ENCODE measurements at places on chromosomes 1 and 21.

- no peak for DNase-seq
Measured at GRCh38 chr1:153355445-153356071, 2.1 kb upstream of the S100A9 start.

- DNase-seq, result no peak
Measured at GRCh38 chr1:186297439-186298045, 77.5 kb downstream of the TPR start.

DNA sequence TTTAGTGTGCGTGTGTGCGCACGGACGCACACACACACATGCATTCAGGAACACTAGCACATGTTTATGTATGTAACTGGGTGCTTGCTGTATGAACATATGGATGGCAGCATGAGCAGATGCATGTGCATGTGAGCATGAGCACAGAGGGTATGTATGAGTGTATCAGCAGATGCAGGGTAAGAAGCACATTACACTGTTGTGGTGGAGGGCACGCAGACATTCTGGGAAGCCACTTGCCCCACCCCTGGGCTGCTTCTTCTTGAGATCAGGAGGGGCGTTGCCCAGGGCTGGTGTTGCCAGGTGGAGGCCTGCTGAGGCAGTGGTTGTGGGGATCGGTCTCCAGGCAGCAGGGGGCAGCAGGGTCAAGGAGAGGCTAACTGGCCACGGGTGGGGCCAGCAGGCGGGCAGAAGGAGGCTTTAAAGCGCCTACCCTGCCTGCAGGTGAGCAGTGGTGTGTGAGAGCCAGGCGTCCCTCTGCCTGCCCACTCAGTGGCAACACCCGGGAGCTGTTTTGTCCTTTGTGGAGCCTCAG is 3.9 kb upstream of the P3R3URF start:
- DNase-seq, result no peak

DNA sequence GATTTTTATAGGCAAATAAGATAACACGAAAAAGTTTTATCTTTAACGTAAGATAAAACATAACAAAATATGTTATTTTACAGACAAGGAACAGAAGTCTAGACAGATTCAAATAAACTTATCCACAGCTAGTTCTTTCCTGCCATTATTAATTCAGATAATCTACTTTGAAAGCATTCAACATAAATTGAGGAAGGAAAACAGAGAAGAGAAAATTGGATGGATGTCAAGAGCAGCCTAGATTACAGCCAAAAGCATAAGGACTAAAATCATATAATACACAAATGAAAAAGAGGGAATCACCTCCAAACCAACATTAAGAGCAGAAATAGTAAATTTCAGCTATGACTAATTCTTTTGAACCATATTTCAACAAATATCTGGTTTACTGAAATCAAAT is 15.5 kb downstream of the TRIM33 start:
- DNase-seq, result no peak

DNA sequence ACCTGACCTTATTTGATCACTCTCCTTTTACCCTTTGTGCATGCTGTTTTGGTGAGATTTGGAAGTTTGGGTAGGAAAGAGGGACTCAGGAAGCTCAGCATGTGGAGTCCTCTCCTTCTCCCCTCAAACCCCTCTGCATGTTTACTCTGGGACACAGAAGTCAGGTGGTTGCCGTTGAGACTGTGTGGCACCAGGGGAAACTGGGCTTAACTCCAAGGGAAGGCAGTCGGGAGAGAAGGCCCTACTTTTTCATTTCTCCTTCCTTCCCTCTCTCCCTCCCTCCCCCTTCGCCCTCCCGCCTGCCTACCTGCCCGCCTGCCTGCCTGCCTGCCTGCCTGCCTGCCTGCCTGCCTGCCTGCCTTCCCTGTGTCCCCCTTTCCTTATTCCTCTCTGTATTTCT is 34.8 kb upstream of the TTC22 start:
- DNase-seq, result no peak

GRCh38 chr1:208178091-208178529 is 66.1 kb downstream of the PLXNA2 start:
- DNase-seq, result no peak

GRCh38 chr21:29829564-29830275 is 110.1 kb downstream of the GRIK1 start:
- no peak for DNase-seq

DNA sequence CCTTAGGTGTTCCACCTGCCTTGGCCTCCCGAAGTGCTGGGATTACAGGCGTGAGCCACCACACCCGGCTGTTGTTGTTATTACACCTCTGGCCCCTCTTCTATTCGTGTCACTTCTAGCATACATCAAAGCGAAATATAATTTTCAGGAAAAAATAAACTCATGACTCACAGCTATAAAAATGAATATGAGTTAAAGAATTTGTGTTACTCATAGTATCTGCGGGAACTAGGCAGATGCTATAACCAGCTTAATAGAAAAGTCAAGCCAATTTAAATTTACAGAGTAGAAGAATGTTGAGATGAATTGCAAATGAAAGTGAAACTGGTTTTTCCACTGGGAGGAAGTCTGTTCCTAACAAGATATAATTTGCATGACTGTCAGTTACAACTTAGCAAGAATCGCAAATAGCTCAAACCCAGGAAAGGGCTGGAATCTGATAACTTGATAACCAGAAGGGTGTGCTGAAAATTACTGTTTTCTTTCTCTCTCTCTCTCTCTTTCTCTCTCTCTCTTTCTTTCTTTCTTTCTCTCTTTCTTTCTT is 11.2 kb downstream of the OR2W3 start:
- DNase-seq, result no peak

DNA sequence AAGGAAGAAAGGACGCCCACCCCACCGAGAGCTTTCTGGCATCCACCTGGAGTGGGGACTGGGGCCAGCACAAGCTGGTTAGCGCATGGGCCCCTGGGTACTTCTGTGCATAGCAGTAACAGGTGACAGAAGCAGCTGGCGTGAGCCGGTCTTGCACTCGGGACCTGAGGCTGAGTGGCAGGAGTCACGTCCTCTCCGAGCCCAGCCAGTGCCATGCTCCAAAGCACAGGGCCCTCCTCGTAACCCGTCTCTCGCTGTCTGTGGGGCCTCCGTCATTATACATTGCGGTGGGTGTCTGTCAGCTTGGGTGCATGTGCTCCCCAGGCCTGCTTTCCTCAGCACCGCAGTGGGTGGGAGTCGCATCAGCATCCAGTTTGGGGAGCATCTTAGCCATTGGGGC is 87.6 kb upstream of the VAMP3 start:
- DNase-seq, result no peak

- DNase-seq, result no peak
Measured at GRCh38 chr21:44337941-44338895, 972 bp downstream of the CFAP410 start.

- no peak for DNase-seq
Measured at GRCh38 chr1:30192969-30193630, 530.3 kb downstream of the MATN1 start.

- no peak for DNase-seq
Measured at GRCh38 chr1:56978819-56979218, 13.0 kb upstream of the C8B start.

DNA sequence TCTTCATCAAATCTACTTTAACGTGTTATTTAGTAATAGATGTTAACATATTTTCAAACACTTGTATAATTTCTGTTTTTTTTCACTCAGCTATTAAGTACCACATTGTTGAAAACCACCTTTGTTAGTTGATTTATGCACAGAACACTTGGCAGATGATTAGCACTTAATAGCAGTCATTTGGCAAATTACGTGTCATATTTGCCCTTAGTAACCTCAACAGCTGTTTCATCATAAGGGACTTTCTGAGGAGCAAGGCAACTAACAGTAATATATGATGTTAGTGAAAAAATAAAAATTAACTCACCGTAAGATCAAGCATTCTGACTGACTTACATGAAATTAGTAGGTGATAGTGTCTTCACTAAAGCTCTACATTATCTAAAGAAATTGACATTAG is 186.4 kb downstream of the HMCN1 start:
- no peak for DNase-seq

DNA sequence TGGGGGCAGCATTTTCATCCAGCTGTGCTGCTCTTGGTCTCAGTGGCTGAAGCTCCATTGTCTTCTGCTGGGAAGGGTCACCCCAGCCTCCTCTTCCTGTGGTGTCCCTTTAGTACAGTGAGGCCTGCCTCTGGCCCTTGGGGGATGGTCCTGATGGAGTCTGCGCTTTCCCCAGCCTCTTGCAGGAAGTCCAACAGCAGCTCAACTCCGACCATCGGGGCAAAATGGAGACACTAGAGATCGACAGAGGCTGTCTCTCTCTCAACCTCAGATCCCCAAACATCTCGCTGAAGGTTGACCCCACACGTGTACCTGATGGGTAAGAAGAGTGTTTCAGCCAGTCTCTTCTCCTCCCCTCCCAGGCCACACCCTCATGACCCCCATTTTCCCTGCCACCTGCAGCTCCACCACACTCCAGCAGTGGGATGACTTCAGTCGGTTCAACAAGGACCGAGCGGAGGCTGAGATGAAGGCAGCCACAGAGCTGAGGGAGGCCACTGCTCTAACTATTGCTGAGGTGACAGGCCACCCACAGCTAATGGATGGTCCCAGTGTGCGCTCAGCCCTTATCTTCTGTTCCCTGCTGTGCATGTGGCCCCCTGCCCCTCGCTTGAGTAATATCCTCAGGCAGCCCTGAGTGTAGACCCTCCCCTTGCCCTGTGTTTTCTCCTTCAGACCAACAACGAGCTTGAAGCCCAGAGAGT is 2.0 kb upstream of the ADPRS start:
- no peak for DNase-seq

- no peak for DNase-seq
Measured at GRCh38 chr1:31503570-31503969, 72.7 kb upstream of the TINAGL1 start.

DNA sequence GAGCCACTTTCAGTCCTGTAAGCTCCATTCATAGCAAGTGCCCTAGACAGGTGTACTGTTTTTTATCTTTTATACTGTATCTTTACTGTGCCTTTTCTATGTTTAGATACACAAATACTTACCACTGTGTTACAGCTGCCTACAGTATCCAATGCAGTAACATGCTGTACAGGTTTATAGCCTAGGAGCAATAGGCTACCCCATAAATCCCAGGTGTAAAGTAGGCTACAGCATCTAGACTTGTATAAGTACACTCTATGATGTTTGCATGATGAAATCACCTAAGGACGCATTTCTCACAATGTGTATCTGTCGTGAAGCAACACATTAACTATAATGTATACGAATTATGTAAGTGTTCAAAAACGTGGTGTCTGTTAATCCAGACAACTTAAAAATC is 10.7 kb downstream of the HLCS start:
- DNase-seq, result no peak

- no peak for DNase-seq
Measured at GRCh38 chr1:238582816-238583215, 692.1 kb upstream of the ZP4 start.

GRCh38 chr1:81165963-81166362 is 634.8 kb upstream of the ADGRL2 start:
- DNase-seq, result no peak

DNA sequence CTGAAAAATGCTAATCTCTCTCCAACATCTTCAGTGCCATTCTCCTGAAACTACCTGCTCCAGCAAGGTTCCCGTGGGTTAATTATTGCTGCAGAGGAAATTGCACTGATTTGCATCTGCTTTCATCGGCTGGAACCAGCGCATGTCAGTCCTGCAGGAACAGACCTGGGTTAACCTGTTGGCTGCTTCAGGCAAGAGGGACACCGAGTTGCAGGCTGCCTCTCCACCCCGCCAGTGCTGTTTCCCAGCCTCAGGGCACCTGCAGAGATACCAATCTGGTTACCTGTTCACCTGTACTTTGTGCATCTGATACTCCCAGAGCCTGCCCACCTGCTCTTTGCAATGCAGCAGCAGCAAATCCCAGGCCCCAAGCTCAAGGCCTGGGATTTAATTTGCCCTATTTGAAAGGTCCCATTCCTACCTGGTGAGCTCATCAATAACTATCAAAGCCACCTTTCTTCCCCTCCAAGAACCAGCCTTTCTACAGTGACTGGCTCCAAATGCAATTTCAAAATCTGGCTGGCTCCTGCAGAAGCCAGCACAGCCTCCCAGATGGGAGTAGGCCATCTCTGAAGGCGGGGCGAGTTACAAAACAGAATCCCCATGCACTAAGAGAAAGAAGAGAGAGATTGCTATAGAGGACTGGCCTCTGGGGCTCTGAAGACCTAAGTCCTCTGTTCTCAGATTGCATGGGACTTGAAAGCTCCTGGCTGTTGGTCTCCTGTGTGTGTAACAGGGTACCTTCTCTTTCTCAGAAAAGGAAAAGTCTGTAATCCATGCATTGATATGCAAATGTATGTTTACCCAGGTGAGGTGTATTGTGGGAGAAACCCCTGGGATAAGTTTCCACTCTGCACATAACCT is 67.8 kb downstream of the TOMM20 start:
- no peak for DNase-seq

GRCh38 chr1:37342736-37343135 is 131.6 kb upstream of the ZC3H12A start:
- DNase-seq, result no peak

- no peak for DNase-seq
Measured at GRCh38 chr21:46226920-46227599, 1.5 kb downstream of the LSS start.

- DNase-seq, result no peak
Measured at GRCh38 chr1:34320053-34320669, 143.5 kb downstream of the C1orf94 start.

DNA sequence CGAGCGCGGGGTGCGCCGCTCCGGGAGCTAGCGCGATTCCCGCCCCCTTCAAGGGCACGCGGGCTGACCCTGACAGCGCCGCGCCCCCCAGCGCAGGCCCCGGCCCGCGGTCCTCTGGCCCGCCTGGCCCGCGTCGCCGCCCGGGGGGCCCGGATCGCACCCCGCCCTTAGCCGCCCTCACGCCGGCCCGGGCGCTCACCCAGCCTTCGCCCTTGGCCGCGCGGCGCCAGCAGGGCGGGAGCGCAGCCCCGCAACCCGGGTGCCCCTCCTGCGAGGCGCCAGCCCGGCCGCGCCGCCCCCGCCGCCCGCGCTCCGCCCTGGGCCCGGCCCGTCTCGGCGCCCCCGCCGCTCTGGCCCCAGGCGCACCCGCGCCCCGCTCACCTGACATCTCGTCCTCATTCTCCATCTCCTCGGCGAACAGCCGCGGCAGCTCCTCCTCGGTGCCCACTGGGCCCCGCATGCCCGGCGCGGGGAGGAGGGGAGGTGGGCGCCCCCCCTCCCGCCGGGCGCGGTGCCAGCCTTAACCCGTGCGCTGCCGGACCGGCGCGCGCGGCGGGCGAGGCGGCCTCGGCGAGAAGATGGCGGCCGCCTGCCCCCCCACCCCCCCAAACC is 451 bp downstream of the CHD5 start:
- no peak for DNase-seq

DNA sequence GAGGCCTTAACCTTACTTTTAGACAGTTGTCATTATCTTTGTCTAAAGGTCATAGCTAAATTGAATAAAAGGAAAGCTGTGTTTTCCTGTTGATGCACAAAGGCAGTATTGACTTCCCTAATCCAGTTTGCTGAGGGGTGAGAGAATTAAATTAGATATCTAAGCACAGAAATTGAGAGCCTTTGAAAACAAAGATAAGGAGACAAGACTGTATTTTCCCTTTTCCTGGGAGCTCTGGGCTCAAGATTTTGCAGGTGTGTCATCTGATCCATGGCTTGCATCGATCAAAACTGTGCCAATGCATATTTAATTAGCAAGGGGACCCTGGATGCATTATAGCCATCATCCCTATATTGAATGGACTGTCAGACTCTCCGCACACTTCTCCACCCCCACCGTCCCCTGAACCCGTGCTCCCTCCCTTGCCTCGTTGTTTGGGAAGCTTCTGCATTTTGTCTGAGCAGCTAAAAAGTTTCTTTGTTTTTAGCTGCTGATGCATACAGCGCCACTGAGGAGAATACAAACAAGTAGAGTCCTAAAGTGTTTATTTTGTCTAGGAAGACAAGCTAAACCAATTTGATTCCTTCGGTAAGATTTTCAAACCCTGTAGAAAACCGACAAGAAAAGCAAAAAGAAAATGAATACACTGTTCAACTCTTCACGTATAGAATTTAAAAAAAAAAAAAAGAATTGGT is 186.3 kb downstream of the NFIA start:
- no peak for DNase-seq

Measured in mesothelial cell of epicardium (in vitro differentiated cells).